ENCODE measurements at places on chromosomes 16 and 17. TPM values are rescaled to one million over a fixed set of nuclear protein-coding genes. Genes with fewer than 3 reads are reported as not detected.

The KRT33A gene
- not detected for total RNA-seq

The DNAI2 gene
- not detected for total RNA-seq

The TBC1D3H gene
- not detected for total RNA-seq

DNA sequence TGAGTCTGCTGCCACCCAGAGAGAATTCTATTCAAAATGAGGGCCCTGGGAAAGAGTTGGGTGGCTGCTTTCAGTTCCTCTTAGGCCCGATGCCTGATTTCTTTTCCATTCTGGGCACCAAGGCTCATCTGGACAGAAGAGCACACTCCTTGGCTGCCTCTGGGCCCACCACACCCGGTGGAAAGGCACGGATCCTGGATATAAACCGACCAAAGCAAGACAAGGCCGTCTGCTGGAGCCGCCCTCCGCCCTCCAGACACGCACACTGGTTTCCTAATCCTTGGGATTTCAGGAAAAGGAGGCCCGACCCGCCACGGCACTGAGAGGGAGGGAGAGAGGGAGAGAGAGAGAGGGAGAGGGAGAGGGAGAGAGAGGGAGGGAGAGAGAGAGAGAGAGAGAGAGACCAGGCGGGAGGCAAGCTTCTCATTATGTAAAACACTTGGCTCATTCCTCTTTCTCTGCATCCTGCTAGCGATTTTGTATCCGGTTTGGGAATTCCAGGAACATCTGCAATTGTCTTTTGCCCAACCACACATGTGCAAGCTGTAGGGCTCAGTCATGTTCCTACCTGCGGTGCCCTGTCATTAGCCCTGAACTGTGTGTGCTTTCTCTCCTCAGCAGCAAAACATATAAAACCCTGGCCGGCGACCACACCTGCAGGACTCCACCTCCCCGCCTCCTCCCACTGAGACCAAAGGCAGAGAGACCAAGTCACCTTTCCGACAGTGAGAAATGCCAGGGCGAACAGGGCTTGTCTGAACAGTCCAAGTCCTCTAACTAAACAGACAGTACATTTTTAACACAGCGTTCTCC, 347.2 kb downstream of the SOX9 start:
- peak; percentile 37 for DNase-seq

All from NCI-H460 (cell line).